ENCODE measurements at places on chromosomes 7 and 10. TPM values are rescaled to one million over a fixed set of nuclear protein-coding genes. Genes with fewer than 3 reads are reported as not detected.

- no peak for DNase-seq
These were observed 227.6 kb downstream of the DGKI start for GRCh38 chr7:137619181-137619580.

DNA sequence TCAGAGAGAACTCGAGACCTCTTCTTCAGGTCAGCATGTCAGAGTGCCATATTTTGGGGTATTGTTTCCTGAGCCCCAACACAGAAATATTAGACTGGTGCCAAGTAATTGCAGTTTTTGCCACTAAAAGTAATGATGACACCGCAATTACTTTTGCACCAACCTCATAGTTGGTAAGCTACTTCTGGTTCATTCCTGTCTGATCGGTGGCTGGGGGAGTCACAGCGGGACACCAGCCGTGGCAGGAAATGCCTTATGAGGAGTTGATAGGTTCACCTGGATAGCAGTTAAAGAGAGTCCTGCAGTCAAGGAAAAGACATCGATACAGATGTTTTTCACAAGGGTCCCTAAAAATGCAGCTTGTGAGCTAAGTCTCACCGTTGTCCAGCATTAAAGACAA, 23.9 kb upstream of the ATP6V0A4 start:
- no peak for DNase-seq

TRIM74 gene
- 1.9 TPM for total RNA-seq

NPTX2 gene
- 75.8 TPM for total RNA-seq

EPHB4 gene
- total RNA-seq: 111 TPM

DNA sequence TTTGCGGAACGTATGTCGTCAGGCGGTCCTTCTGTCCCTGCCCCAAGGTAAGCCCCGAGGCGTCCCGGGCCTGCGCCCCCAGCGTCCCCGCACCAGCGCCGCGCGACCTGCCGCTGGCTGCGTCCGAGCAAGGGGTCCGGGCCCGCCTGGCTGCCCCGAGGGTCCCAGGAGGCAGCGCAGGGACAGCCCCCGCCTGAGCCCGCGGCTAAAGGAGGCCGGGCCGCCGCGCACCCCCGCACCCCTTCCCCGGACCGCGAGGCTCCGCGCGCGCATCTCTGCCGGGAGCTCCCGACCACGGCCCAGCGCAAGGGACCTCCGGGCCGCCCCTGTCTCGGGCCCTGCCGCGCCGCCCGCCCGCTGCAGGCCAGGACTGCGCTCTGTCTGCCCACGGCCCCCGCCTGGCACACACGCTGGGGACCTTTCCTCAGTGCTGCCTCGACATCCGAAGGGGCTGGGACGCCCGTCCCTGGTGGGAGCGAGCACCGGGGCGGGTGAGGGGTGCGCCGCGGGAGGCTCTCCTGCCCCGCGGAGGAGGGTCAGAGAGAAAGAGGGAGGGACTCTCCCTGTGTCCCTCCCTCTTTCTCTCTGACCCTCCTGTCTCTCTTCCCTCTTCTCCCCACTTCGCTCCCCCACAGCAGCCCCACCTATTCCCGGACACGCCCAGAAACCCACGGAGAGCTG, 25.0 kb downstream of the SHH start:
- DNase-seq: no peak

DGKI gene
- 1.2 TPM for total RNA-seq

TRIP6 gene
- total RNA-seq: 70.7 TPM
